ENCODE measurements at places on chromosomes 2 and 18.

DNA sequence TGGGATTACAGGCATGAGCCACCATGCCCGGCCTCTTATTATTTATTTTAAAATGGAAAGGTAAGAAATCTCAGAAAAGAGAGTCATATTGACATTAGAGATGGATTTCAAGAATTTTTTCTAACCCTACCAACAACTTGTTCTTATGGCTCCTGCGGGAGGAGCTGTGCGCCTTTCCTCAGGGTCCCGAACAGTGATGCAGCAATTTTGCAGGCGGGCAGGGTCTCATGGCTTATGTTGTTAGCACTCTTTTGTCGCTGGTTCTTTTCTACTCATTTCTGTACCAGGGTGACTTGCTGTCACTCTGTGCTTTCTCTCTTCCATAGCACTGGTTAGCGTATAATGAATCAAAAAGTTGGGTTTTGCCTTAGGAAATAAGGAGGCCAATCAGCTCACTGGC lies 148.8 kb upstream of the DLGAP1 start:
- no peak for DNase-seq

- DNase-seq: no peak
These were observed 60.8 kb downstream of the EFEMP1 start for GRCh38 chr2:55862673-55863390.

DNA sequence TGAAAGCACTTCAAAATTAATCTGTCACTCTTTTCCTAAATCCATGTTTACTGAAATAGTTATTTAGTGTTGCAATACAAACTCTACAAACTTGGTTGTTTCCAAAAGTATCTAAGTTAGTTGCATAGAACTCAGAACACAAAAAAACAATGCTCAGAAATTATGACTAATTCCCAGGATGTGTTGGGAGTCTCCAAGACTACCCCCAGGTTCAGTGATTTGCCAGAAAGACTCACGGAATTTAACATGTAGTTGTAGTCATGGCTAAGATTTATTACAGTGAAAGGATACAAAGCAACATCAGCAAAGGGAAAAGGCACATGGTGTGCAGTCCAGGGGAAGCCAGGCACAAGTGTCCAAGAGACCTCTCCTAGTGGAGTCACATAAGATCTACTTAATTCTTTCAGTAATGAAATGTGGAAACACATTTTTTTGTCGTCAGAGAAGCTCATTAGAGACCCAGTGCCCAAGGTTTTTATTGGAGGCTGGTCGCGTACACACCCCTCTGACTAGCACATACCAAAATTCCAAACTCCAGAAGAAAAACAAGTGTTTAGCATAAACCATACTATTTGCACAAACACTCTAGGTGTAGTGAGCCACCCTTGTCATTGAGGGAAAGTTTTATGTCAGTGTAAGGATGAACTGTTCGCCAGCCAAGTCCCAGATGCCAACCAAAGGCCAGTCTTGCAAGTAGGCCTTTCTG lies 43.3 kb upstream of the CYP20A1 start:
- no peak for DNase-seq

DNA sequence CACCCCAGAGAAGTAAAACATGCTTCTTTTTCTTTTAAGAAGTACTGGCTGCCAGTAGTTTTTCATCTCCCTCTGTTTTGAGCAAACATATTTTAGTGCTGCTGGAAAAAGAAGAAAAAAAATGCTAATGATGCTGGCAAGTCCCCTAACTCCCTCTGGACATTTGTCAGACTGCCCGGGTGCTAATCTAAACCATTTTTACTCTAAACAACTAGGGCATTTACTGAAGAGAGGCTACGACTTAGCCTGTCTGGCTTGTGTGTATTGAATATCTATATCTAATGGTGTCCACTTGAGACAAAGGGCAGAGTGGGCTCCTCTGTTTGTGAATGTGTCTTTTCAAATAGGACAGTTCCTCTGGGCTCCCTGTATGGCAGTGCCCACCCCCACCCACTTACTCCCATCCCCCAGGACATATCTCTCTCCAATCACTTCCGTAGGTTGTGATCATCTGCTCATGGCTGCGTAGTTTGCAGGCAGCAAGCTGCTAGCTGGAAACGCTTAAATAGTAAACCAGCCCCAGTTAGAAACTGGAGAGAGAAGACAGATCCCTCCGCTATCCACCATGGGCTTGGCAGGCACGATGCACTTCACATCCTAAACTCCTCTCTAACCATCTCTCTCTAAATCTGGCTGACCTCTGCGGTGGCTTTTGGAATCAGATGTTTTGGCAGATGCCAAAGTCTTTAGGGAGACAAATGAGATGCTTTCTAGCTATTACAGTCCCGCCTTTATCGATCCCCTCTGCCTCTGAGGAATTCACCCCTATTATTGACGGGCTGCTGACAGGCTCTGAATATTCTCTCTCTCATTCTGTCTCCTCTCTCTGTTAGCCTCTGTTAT lies 58.3 kb downstream of the DOCK10 start:
- DNase-seq: no peak

- no peak for DNase-seq
These were observed 235.4 kb downstream of the EIPR1 start for GRCh38 chr2:3142210-3142609.

GRCh38 chr2:44433895-44434294 lies 72.1 kb downstream of the CAMKMT start:
- DNase-seq: no peak

GRCh38 chr18:31077878-31078277 lies 24.3 kb downstream of the DSC2 start:
- DNase-seq: no peak

DNA sequence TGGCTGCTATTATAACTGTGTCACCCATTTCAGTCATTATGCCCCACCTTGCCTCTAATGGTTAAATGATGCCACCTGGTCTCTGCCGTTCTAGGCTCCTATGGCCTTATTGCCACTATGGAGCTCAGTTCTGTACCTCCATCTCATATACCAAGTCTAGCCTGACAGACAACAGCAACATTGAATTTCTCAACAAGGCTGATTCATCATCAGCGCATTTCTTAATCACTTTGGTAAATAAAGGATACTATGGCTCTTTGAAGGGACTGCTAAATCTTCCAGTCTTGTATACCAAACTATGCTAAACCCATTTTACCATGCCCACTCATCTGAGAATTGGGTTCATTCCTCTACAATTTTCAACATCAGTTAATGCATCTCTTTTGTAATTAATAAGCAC lies 784.5 kb upstream of the CELF4 start:
- no peak for DNase-seq

Data from GM12865 (cell line).